Activated T-cell treated with anti-CD3 and anti-CD28 coated beads for 48 hours (primary cell): ENCODE measurements at places on chromosomes 2 and 18.

DNA sequence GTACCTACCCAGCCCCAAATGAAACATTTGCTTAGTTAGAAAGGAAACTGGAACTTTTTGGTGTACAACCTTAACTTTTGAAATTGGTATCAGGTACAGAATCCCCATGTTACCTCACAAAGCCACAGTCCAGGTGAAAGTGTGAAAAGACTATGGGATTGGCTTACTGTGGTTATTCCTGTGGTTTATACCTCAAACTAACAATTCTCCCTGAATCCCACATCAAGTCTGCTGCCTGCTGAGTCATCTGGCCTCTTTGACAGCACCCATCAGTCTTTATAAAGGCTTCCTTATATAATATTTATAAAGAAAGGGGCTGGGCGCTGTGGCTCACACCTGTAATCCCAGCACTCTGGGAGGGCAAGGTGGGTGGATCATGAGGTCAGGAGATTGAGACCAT, 164.6 kb downstream of the TMEM247 start:
- DNase-seq, result no peak

DNA sequence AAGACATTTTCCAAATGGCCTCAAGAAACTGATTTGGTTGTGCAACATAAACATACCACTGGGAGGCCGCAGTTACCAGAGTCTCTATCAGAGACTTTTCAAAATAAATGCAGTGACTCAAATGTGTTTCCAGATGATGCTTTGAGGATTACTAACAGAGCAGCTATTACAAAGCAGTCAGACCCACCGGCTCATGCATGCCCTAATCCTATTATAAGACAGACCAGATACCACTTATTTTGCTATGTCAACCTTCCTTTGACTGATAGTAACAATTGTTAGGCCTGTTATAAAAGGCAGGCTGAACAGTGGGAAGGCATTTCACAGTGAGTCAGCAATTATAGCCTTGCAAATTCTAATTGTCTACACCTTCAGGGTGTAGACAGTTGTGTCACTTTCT, 217.7 kb downstream of the LRRTM1 start:
- DNase-seq, result no peak

DNA sequence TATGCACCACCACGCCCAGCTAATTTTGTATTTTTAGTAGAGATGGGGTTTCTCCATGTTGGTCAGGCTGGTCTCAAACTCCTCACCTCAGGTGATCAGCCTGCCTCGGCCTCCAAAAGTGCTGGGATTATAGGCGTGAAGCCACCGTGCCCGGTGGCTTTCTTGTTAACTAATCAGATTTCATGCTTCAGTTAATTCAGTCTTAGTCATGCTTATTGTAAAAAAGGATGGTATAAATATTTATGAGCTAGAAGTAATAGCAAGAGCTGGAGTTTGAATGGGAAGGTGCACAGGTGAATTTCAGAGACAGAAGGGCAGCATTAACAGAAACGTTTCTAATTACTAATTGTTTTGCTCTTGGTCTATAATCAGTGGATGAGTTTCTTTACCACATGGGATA, 10.3 kb downstream of the GEMIN6 start:
- no peak for DNase-seq

DNA sequence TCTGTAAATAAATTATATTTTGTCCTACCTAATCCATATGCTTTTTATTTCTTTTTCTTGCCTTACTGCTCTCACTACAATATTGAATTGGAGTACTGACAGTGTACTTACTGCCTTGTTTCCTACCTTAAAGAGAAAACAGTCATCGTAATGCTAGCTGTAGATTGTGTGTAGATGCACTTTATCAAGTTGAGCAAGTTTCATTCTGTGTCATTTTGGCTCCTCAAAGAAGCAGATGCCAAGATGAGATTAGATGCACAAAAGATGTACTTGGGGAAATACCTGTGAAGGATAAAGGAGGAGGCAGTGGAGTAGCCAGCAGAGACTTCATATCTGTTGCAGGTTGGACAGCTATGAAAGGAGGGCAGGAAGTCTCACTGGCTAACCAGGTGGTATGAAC, 145.5 kb downstream of the FTCDNL1 start:
- no peak for DNase-seq

- DNase-seq, result no peak
Measured at GRCh38 chr2:85143463-85144082, 10.4 kb downstream of the TCF7L1 start.

- no peak for DNase-seq
Measured at GRCh38 chr2:115161081-115161770, 718.8 kb downstream of the DPP10 start.

- DNase-seq, result no peak
Measured at GRCh38 chr18:46298511-46298910, 194.3 kb downstream of the HAUS1 start.

DNA sequence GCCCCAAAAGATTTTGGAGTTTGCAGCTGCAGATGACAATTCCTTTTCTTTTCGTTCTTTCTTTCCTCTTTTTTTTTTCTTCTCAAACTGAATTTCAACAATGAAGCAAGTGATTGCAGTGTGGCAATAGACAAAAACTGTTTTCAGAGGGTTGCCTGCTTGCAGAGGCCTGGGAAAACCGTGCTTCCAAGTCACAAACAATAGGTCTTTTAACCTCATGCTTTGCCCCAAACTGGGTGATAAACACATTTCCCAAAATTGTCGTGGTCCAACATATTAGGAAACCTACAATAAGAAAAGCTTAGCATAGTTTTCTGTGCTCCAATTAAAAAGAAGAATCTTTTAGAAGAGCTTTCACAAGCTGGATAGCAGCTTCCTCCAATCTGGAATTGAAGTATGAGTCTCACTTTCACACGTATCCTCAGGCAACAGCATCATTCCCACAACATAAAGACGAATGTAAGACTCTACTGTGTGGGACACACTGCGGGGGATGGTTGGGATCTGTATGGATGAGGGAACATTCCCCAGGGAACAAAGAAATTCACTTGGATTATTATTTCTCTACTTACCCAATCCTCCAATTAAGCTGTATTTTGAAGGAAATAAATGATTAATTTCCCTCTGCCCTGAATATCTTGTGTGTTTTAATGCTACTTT, 656.1 kb downstream of the RNF144A start:
- DNase-seq, result no peak

DNA sequence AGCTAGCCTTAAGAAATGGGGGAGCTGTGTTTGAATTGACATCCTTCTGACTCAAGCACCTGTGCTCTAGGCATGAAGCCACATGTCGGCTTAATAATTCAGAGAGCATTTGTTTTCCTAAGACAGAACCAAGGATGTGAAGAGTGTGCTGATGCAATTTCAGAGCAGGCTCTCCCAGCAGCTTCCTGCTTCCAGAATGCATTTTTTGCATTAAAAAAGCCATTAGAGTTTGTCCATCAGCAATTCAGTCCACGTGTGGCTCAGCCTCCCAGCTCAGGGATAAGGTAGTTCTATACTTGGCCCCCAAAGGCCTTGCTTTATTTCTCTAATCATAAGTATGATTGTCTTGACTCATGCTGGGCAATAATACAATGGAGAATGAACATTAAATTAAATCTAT, 37.7 kb downstream of the DOCK10 start:
- DNase-seq, result no peak

- DNase-seq, result no peak
Measured at GRCh38 chr18:1965541-1965940, 605.8 kb downstream of the METTL4 start.

DNA sequence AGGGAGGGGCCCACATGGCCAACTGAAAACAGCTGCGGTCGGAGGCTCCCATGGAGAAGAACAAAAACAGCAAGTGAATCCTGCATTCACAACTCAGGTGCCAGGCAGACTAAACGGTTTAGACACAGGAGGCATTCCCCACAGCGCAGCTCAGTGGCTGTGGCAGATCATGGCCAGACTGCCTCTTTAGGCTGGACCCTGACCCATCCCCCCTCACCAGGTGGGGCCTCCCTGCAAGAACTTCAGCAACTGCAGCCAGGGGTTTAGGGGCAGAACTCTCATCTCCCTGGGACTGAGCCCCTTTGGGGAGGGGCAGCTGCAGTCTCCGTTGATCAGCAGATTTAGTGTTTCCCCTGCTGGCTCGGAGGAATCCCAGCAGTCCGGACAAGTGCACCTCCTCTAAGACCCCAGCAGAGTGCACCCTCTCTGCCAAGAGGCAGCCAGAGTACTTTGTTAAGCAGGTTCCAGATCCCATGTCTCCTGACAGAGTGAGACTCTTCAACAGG, 346.7 kb downstream of the SS18 start:
- no peak for DNase-seq

DNA sequence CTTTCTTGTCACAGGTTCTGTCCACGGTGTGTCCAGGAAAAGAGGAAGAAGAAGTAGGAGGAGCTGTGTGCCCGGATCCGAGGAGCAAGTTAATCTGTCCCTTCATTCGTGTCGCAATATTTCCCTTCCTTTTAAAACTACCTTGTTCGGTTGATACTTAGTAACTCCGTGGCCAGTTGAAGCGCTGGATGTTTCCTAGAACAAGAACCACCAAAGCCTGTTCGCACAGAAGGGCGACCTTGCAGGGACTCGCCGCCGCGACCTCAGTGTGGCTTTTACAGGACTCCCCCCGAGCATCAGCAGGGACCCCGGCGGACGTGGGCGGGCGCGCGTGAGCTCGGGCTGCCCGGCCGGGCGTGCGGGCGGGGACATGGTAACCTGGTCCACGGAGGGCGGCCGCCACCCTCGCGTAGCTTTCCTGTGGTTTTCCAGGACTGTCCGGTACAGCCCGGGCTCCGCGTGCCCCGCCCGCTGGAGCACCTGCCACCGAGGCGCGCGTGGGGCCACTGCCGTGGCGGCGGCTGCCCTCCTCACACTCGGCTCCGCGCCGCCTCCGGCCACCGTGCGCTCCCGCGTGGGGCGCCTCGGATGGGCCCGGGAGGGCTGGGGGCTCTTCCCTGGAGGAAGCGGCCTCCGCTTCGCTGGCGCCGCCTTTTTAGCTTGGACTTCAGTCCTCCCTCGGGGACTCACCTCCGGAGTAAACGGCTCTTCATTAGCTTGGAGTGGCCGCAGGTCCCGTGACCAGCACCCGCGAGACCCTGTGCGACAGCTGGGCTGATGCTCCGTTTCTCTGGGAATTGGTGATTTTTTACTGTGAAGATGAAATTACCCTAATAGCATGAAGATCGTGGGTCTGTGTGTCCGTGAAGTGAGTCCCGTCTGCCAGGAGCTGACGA, 9.2 kb upstream of the D2HGDH start:
- DNase-seq, result no peak

GRCh38 chr18:47100212-47100831, 50.0 kb downstream of the HDHD2 start:
- DNase-seq, result peak; percentile 36

DNA sequence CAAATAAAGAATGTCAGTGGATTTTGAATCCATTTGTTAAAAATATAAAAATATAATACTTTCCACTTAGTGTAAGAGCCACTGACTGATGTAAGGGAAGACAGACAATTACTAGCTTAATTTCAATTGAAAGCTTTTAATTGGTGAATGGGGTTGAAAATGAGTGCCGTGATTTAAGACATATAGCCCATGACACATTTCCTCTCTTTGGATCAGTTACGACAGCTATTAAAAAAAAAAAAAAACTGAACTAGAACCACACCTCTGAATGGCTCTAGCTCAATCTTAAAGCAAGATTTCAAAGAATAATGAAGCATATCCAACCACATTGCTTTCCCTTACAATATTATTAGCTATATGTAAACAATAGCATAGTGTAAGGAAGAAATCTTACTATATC, 44.0 kb downstream of the CIB4 start:
- DNase-seq, result no peak

DNA sequence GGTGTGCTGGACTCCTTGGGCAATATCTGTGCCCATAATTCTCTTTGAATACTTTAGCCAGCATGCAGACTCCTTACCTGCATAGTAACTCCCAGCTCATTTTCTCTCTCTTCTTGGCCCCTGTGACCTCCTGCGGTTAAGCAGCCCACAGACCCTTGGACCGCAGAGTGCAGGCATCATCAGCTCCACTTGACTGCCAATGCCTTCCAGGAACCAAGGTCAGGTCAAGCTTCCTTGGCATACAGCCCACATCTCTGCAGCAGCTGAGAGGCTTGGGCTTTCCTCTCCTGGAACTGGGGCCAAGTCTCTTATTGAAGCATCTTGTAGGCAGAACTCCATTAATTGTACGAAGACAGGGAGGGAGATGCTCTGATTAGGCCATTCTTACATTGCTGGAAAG, 130.1 kb upstream of the PIEZO2 start:
- no peak for DNase-seq

- no peak for DNase-seq
Measured at GRCh38 chr2:160735696-160736095, 242.1 kb upstream of the RBMS1 start.

GRCh38 chr2:204289066-204289465, 256.2 kb upstream of the PARD3B start:
- no peak for DNase-seq

- DNase-seq, result no peak
Measured at GRCh38 chr2:40286721-40287120, 165.2 kb downstream of the SLC8A1 start.
